ENCODE measurements at places on chromosomes 6 and 20. TPM values are rescaled to one million over a fixed set of nuclear protein-coding genes. Genes with fewer than 3 reads are reported as not detected.

DNA sequence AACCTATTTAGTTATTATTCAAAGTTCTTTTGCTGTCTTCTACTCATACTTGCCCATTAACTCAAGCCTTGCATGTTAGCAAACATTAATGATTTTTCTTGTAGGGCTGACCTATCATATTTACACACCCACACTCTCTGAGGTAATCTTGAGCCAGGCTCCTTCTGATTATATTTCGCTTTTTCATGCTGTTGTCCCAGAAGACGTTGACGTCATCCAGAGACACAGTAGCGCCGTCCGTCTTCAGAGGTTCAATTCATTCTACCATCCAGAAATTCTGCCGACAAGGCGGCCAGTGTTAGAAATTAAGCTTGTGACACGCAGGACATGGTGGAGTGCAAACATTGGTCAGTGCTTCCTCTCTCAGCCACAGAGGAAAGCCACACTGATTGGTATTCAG lies 584.7 kb downstream of the BMP2 start:
- no peak overlapping the region for H3K4me3 ChIP-seq
- H3K36me3 ChIP-seq: no peaks in the 10 kb centered on the region
- H3K27ac ChIP-seq: no peak overlapping the region
- H3K27me3 ChIP-seq: no peaks in the 10 kb centered on the region

- H3K27me3 ChIP-seq: no peaks in the 10 kb centered on the region
- no peak overlapping the region for H3K27ac ChIP-seq
- H3K4me3 ChIP-seq: no peak overlapping the region
- no peaks in the 10 kb centered on the region for H3K36me3 ChIP-seq
- no peaks in the 10 kb centered on the region for H3K4me1 ChIP-seq
Measured at GRCh38 chr20:63223121-63223825, 7.3 kb upstream of the YTHDF1 start.

DNA sequence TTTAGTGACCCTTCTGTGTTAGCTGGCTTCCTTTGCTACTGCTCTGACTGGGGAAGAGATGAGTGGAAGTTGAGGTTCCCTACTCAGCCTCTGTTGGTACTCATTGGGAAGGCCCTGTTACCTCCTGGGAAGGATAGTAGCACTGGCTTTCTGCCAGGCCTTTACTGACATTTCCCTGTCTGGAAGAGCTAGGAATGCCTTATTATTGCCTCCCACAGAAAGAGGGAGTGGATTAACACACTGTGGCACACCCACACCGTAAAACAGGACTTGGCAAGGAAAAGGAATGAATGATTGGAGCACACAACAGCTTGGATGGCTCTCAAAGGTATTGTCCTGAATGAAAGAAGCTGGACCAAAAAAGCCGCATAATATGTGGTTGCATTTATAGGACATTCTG lies 12.2 kb downstream of the ZNF831 start:
- no peak overlapping the region for H3K4me3 ChIP-seq
- H3K27me3 ChIP-seq: no peaks in the 10 kb centered on the region
- no peak for DNase-seq
- no peaks in the 10 kb centered on the region for H3K36me3 ChIP-seq
- no peaks in the 10 kb centered on the region for H3K4me1 ChIP-seq
- H3K27ac ChIP-seq: no peak overlapping the region

GRCh38 chr6:30129265-30130178 lies 6.4 kb upstream of the TRIM40 start:
- no peak overlapping the region for H3K27ac ChIP-seq
- no peak overlapping the region for H3K4me3 ChIP-seq
- H3K36me3 ChIP-seq: no peaks in the 10 kb centered on the region
- peaks cover 9% of the 10 kb centered on the region for H3K4me1 ChIP-seq

DNA sequence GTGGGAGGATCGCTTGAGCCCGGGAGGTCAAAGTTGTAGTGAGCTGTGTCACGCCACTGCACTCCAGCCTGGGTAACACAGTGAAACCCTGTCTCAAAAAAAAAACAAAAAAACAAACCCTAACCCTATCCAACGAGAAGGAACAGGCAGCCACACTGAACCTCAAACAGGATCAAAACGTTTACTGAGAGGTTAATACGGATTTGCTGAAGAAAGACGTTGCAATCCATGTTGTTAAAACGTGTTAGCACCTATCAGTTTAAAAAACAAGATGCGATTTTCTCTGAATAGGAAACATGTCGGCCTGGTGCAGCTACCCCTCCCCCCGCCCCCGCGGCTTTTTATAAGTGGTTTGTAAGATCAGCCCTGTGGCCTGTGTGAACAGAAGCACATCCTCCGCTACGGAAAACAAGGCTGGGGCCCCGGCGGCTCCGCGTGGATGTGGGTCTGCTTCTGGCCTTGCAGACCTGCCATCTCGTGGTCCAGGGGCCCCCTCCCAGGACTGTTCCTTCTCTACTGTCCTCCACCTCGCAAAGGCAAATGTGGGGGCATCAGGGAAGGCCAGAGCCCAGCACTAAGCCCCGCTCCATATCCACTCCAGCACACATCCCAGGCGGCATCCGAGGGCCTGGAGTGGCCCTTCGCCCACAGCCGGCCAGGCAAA lies 11.4 kb downstream of the SLC2A4RG start:
- no peak overlapping the region for H3K4me3 ChIP-seq
- DNase-seq: no peak
- H3K27me3 ChIP-seq: no peaks in the 10 kb centered on the region
- no peaks in the 10 kb centered on the region for H3K36me3 ChIP-seq

The FOXF2 gene
- 0.41 TPM for total RNA-seq

DNA sequence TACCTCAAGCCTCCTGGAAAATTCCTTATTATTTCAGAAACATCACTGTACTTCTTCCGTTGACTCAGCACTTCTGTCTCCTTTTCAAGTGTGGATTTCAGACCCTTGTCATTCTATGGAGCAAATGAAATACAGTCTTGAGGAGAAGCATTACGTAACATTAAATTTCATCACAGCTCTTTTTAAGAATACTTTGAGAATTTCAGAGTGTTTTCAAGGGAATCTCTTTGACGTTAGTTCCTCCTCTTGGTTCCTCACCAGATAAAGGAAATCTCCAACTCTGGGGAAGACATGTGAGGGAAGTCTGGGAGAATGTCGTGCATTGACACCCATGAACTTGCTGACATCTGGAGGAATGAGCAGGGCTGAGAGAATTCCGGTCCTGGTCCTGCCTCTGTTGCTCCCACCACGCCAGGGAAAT lies 32.3 kb downstream of the UST start:
- H3K36me3 ChIP-seq: no peaks in the 10 kb centered on the region
- H3K4me3 ChIP-seq: no peak overlapping the region
- no peaks in the 10 kb centered on the region for H3K27me3 ChIP-seq
- DNase-seq: no peak

Measured in thoracic aorta (tissue), 2 donors.